HuH-7 (cell line): ENCODE measurements at places on chromosomes 2 and 18.

DNA sequence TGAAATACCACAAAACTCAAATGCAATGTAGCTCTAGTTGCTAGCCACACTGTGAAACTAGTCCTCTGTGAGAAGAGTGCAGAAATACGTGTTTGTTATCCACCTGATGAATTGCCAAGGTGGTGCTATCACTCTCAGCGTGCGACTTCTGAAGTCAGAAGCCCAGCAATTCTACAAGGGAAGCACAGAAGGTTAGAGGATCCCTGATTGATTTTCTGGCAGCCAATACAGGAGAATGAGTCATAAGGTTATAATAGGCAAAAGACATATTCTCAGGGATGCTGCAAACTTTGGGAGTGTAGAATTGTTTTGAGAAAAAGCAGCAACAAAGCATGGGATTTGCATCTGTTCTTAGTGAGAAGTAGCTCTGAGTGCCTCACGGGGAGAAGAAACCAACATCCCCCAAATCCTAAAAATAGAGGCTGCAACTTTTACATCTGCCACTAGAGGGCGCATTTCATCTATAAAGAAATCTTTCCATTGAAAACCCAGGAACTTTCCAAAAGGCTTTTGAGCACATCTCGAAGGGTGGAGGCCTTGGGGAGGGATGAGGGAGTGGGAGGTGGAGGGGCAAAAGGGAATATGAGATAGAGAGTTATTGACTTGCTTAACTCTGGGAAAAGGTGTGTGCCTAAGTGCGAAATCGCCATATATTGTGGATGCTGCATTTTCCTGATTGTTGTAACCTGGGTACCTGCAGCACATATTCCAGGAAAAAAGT lies 78.0 kb downstream of the TMEM182 start:
- DNase-seq: peak; percentile 16

DNA sequence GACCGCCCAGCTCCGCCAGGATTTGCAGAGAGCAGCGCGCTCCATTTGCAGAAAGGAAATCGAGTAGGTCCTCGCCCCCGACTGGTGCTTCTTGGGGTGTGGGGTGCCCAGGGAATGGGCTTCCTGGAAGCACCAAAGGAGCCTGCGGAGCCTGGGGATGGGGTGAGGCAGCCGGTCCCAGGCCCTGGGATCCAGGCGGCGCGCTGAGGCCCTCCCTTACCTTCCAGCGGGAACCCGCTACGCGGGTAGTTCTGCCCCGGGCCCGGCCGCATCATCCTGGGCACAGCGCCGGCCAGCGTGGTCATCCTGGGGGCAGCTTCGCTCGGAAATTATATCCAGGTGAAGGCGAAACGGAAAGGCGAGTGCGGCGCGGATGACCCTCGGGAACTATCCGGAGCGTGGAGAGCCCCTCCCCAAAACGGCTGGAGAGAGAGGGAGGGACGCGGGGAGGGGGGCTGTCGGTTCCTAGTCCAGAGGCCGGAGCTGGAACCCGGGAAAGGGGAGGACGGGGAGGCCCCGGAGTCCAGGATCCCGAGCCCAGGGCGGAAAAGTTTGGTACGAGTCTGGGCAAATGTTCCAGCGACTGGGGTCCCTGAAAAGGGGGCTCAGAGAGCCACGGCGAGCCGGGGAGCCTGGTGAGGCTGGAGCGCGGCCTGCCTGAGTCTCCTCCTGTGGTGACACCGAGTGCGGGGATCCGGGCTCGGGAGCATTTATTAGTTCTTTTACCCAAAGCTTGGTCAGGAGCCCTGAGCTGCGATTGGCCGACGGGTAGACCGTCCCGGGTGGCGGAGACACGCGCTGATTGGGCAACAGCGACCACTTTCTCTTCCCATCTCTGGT lies at the start of gene PAX3:
PAX3 (minus strand) TSS at position 688 of the 840 bp plus-strand sequence; CDS start at position 305, 383 bp downstream.
- no peak for DNase-seq

GRCh38 chr2:189659734-189660133 lies 1.5 kb upstream of the ASNSD1 start:
- peak; percentile 45 for DNase-seq

- no peak for DNase-seq
Measured at GRCh38 chr2:205613970-205614559, 68.2 kb upstream of the NRP2 start.

GRCh38 chr2:64477979-64478378 lies 24.0 kb downstream of the LGALSL start:
- no peak for DNase-seq

DNA sequence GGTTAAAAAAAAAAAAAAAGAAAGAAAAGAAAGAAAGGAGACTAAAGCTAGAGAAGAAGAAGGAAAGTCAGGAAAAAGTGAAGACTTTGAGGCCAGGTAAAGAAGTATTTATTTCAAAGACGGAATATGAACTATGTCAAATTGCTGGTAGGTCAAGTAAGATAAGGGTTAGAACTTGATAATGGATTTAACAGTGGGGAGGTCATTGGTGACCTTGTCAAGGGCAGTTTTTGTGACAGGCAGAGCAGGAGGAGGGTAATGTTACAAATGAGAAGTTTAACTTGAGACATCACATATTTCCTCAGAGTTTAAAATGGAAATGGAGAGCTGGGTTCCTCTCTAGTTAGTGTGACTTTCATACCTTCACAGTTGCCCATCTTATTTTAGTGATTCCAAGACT lies 9.5 kb downstream of the WDR7 start:
- no peak for DNase-seq

GRCh38 chr2:68726608-68727367 lies 7.8 kb upstream of the ARHGAP25 start:
- no peak for DNase-seq

GRCh38 chr18:79522451-79523205 lies 126.9 kb downstream of the NFATC1 start:
- DNase-seq: no peak

DNA sequence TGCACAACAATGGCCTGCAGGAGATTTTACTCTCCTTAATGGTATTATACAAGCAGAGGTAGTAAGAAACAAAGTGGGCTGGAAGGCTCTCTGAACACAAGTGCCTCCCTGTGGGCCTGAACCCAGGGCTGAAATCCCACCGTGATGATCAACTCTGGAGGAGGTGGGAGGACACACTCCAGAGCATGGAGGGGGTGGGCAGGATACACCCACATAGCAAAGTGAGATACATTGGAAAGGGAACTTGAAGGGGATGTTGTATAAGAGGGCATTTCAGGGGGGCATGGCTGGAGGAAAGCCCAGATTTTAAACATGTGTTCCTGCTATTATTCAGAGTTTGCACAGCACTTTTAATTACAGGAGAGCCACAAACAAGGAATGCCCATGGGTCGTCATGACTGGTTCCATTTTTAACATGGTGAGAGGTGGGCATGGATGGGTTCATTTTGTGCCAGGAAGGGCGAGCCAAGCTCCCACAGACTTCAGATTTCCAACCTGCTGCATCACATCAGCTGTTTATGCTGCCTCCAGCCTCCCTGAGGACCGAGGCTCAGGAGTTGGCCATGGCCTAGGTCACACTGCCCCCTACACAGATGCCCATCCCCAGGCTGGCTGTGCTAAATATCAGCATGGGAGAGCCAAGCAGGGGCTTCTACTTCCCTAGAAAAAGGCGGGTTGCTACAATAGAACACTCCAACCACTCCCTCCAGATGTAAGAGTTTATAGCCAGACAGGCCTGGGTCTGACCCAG lies 416.2 kb upstream of the ID2 start:
- no peak for DNase-seq

- DNase-seq: no peak
Measured at GRCh38 chr2:55422876-55423665, 3.4 kb upstream of the CCDC88A start.

DNA sequence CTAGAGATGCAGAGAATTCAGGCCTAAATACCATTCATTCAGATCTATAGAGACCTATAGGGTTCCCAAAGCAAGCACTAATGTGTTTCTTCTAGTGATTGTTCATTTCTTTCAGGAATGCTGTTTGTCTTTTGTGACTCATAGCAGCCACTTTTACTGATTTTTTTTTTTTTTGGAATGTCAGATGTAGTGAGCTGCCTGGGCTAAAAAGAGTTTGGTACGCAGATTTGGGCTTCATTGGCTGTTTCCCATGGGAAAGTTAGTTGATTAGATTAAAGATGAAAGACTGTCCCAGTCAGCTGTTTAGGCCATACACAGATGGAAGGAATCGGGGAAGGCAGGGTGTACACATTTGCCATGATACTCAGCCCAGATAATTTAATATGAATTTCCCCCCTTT lies 87.6 kb downstream of the CDC42EP3 start:
- DNase-seq: no peak

GRCh38 chr2:44362207-44363015 lies 664 bp downstream of the CAMKMT start:
- DNase-seq: peak; percentile 15

DNA sequence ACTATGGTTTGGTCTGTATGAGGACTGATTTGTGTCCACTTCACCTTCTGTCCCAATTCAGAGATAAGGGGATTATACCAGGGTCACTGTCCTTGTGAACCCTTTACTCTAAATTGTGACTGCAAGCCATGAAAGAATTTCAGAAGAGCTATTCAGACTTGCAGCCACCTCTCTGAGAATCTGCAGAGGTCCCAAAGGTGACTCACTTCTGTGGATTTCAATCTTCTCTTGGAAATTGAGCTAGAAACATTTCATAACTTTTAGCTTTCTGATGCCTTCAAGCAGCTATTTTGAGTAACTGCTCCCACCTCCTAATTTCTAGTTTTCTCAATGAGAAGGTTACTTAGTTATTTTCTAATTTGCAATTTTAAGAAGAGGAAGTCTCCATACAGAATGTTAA lies 1242.4 kb upstream of the ACVR2A start:
- no peak for DNase-seq

DNA sequence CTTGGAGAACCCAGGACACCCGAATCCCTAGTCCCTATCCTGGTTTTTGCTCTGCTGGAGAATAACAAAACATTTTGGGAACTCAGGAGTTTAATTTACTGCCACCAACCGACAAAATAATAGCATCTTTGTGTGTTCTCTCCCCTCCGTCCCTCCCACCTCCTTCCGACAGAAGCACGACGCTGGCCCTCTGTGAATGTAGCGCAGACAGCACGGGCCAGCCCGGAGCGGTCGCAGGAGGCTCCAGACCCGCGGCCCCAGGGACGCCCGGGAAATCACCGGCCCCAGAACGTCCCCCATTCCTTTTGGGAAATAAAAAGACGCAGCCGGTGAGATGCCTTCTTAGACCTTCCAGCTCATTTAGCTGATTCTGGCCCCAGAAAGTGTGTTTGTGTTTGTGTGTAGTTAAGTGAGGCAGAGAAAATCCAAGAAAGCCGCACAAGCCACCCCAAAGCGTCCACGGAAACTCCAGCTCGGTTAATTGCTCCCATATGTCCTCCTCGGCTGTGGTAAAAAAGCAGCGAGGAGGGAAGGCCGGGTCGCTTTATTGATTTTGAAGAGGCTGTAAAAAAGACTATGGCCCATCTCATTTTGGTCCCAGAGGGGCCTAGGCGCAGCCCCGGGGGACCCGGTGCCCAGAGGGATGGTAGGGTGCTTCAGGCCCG lies 577 bp upstream of the TANC1 start:
- DNase-seq: peak; percentile 41

DNA sequence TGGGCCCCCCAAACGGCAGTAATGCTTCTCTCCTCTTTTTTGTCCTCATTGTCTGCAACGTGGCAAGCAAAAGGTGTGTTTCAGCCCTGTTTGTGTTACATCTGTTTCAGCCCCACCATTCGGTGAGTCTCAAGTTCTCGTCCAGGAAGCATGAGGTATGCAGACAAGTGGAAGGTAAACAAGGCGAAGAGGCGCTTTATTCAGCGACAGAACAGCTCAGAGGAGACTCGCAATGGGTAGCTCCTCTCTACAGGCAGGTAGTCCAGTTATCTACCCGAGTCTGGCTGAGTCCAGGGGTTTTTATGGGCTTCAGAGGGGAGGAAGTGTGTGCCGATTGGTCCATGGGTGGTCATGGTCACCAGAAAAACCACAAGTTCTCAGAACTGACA lies 733.4 kb upstream of the CDH7 start:
- DNase-seq: no peak

- no peak for DNase-seq
Measured at GRCh38 chr18:76401498-76401897, 93.5 kb downstream of the ZNF516 start.

DNA sequence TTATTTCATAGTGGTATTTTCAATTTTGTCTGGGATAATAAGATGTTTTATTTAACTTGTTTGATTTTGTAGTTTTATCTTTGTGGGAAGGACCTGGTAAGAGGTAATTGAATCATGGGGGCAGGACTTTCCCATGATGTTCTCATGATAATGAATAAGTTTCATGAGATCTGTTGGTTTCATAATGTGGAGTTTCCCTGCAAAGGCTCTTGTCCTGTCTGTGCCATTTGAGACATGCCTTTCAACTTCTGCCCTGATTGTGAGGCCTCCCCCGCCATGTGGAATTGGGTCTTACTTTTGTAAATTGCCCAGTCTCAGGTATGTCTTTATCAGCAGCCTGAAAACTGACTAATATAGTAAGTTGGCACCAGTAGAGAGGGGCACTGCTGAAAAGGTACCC lies 77.8 kb upstream of the ARHGAP15 start:
- no peak for DNase-seq

GRCh38 chr2:11073251-11073650 lies 82.0 kb upstream of the SLC66A3 start:
- DNase-seq: peak; percentile 44

- no peak for DNase-seq
Measured at GRCh38 chr2:58702302-58702885, 461.3 kb upstream of the FANCL start.

GRCh38 chr2:144481666-144482065 lies 38.3 kb downstream of the ZEB2 start:
- DNase-seq: no peak

- no peak for DNase-seq
Measured at GRCh38 chr18:61133783-61134182, 199.4 kb upstream of the CDH20 start.

DNA sequence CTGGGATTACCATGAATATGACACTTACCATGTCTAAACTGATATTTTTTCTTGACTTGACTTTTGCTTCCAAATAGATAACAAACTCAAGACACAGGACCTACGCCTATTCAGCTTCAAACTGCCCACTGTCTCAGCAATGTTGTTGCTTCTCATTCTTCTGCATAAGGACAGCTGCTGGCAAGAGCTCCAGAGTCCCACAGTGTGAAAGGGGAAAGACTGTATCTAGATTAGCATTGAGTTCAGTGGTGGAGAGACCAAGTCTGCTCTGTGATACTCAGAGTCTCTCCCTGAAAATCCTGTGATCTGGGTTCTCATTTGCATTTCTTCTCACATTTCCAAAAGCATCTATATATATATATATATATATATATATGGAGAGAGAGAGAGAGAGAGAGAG lies 247.9 kb upstream of the NT5C1B start:
- no peak for DNase-seq

- DNase-seq: no peak
Measured at GRCh38 chr2:16199882-16200553, 259.7 kb downstream of the MYCN start.

- no peak for DNase-seq
Measured at GRCh38 chr2:49261781-49262180, 107.5 kb upstream of the FSHR start.

DNA sequence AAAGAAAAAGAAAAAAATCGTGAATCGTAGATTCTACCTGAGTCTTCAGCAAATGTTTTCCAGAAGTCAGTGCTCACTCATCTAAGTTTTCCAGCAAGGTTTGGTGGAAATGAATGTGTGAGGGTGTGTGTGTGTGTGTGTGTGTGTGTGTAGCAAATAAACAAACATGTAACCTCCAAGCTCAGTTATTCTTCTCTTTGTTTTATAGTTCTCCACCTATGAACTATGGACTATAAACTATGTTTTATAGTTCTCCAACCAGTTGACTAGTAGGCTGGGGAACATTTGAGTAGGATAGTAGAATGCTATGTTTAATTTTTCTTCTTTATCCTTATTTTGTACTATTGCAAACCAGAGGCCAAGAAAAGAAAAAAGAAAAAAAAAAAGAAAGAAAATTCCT lies 44.6 kb upstream of the SERPINE2 start:
- no peak for DNase-seq
